ENCODE measurements at places on chromosomes 4 and X. TPM values are rescaled to one million over a fixed set of nuclear protein-coding genes. Genes with fewer than 3 reads are reported as not detected.

Gene GYPA
- not detected for total RNA-seq

Gene RRH
- 0.21 TPM for total RNA-seq

Gene RTL9
- total RNA-seq = not detected

Gene TAF7L
- 0.21 TPM for total RNA-seq

Gene BMP3
- under 0.01 TPM for total RNA-seq

Gene MAGIX
- total RNA-seq = 3.0 TPM

All from tracheal epithelial cell (primary cell).